ENCODE measurements at places on chromosomes 16 and 17. TPM values are rescaled to one million over a fixed set of nuclear protein-coding genes. Genes with fewer than 3 reads are reported as not detected.

GRCh38 chr16:88911136-88911945 is 44.9 kb upstream of the PABPN1L start:
- DNase-seq: peak; percentile 60

DNA sequence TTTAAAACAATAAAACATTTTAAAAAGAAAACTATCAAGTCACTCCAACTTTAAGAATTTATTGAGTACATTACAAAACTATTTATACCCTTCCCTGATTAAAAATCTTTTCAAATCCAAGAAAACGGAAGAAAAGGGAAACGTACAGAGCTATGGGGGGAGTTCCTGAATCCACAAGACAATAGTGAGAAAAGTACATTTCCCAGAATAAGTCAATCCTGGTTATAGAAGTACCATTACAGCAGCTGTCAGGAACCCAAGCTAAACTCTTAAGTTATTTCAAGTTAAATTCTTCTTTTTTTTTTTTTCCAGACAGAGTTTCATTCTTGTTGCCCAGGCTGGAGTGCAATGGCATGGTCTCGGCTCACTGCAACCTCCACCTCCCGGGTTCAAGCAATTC is 45.7 kb downstream of the SPOP start:
- no peak for DNase-seq

The ABI3 gene
- total RNA-seq: 6.9 TPM

DNA sequence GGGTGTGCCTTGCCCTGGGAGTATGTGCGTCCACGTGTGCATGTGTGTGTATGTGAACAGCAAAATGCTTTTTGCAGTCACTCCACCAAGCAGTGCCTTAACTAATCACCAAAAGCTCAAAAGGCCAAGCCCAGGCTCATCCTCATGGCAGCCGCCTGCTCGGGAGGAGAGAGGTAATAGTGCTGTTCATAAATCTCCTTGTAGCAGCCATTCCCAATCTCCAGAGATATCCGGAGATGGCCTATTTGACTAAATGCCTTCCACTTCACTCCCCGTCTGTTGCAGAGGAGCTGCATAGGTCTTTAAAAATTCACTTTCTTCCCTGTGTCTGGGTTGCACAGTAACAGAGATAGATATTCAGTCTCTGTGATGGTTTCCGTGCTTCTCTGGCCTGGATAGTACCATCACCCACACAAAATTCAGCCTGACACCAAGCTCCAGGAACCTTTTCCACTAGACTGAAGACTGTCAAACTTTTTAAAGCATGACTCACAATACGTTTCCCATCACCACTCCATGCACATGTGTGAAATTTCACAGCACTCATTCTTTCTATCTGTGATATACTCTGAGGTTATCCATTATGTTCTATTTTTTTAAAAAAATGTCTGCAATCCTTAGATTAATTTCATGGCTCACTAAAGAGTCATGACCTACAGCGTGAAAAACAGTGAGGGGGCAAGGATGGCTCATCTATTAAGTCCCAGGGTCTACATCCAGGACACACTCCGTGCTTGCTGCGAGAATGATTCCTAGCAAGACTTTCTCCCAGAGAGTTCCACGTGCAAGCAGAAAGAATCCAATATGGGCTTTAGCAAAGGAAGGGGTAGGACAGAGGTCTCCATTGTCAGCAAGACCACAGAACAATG is 357.8 kb downstream of the GRIN2A start:
- no peak for DNase-seq

The CTRL gene
- not detected for total RNA-seq

GRCh38 chr16:200388-200787 is 20.1 kb downstream of the HBQ1 start:
- DNase-seq: no peak

GRCh38 chr16:704552-705380 is 835 bp downstream of the FBXL16 start:
- DNase-seq: no peak

- DNase-seq: no peak
Observed at GRCh38 chr16:75948441-75948840, 222.2 kb upstream of the CPHXL start.

DNA sequence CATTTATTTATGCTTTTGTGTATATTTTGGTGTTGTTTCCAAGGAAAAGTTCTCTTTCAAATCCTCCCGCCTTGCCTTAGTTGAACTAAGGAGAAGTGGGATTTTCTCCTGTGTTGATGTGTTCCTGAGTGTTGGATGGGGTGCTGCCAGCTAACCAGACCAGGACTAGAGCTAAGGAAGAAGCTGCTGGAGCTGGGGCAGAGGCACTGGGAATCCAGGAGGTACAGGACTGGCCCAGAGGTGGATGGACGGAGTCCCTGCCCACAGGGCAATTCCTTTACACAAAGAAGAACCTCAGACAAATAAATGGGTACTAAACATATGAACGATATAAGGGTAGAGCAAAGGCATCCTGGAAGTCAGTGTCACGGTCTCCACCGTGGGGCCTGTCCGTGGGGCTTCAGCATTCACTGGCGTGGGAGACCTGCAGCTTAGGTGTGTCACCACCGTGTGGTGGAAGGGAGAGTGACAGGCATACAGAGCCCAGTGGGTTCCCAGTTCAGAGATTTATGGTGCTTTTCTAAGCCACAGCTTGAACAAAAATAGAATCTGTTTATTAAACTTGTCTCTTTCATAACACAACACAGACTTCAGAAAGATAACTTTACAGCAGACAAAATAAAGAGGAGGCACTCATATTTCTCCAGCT is 270.7 kb downstream of the NTN1 start:
- no peak for DNase-seq

- DNase-seq: no peak
Observed at GRCh38 chr16:85908444-85908843, 9.5 kb downstream of the IRF8 start.
